SK-N-SH (cell line): ENCODE measurements at places on chromosomes 5 and 9.
A peak's percentile ranks its signal among the peaks of the same experiment; 100 is the strongest.

DNA sequence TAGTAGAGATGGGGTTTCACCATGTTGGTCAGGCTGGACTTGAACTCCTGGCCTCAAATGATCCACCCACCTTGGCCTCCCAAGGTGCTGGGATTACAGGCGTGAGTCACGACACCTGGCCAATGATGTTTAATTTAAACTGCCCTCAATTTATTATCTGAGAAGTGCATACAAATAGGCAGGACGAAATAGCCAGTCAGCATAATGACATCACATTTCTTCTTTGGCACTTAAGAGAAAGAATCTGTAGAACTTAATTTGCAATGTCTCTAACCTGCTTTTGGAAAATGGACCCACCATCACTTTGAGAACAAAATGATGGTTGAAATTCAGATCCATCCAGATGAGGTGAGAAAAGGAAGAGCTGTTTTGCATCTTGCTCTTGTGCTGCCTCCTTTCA is 52.5 kb upstream of the ZNF608 start:
- DNase-seq: no peak

GRCh38 chr5:156686796-156687195 is 163.3 kb upstream of the PPP1R2B start:
- DNase-seq: no peak

DNA sequence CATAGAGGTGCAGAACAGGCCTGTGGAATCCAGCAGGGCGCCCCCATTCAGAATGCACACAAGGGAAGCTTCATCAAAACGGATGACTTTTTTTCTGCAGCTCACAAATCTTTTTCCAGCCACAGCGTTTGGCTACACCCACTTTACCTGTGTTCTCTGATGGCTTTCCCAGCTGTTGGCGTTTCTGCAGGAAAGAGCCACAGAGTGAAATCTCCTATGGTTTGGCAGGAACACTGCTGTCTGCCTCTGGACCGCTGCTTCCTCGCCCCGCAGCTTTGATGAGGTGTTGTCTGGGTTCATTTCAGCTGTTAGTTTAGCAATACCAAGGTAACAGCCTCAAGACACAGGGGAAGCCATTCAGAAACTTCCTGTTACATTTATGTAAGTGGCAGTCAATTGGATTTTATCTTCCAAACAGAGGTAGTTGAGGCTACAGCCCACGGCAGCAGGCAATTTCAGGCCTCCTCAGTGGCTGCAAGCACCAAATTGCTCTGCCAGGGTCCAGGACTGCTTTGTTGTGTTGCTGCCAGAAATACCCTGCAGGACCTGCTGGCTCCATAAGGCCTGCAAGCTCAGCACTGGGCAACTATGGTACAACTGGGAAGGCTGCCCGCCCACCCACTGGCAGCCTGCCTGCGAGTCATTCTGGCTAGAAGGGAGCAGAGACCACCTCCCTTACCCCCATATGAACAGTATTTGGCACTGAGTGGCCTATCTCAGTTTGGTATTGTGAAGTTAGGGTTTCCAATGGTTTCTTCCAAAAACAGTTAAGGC is 96.7 kb downstream of the MVB12B start:
- peak; percentile 49 for DNase-seq

DNA sequence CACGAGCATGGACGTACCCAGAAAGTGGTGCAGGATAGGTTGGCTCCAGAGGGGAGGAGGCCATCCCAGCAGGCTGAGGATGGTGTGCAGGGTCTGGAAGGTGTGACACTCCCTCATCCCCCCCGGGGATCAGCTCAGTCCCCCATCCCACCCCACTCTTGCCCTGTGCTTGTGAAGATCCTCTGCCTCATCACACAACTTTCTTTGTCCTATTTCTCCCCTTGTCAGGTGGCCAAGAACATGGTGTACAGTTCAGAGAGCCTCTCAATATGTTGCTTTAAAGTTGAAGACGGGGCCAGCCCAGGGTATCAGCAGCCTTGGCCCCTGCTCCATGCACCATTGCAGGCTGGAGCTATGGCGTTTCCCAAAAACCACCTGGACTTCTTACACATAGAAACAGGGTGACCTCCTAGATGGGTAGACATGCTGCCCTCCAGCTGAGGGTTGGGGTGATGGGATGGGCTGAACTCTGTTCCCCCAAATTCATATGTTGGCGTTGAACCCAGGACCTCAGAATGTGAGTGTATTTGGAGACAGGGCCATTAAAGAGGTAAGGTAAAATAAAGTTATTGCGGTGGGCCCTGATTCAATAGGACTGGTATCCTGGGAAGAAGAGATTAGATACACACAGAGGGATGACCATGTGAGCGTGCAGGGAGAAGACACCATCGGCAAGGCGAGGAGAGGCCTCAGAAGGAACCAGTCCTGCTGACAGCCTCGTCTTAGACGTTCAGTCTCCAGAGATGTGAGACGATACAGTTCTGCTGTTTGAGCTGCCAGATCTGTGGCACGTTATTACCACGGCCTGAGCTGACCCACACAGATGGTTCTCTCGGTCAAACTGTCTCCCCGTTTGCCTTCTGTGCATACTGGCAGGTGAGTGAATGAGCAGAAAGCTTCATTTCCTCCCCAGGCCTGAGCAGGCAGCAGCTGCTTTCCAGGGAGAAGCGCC is 272.5 kb downstream of the GADD45G start:
- no peak for DNase-seq

- no peak for DNase-seq
Measured at GRCh38 chr5:174971210-174971609, 246.8 kb downstream of the MSX2 start.

GRCh38 chr5:33734537-33734936 is 157.3 kb downstream of the ADAMTS12 start:
- DNase-seq: no peak
